ENCODE measurements at places on chromosomes 4 and X.

GRCh38 chr4:5114950-5115349 lies 63.7 kb downstream of the STK32B start:
- peaks cover 52% of the 10 kb centered on the region for H3K4me1 ChIP-seq
- peak overlapping the region; percentile 50 for H3K4me3 ChIP-seq
- peak overlapping the region; percentile 85 for H3K27ac ChIP-seq
- DNase-seq = no peak
- no peaks in the 10 kb centered on the region for H3K27me3 ChIP-seq

DNA sequence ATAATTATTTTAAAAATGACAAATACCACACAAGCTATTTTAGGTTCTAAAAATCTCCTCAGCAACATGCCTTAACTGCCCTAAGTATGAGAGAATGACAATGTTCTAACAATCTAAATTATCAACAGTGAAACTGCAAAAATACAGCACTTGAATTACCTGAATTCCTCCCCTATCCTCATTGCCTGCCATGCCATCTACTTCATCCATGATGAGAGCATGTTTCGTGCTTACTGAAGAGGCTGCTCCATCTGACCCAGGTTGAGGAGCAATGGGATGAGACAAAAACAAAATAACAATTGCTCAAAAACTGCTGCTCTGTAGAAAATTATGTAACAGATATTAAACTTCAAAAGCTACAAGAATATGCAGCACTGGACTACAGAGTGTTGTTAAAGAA lies 63.3 kb downstream of the RFC1 start:
- peaks cover 26% of the 10 kb centered on the region for H3K36me3 ChIP-seq
- no peak overlapping the region for H3K27ac ChIP-seq
- peaks cover 15% of the 10 kb centered on the region for H3K4me1 ChIP-seq
- DNase-seq = no peak
- no peak overlapping the region for H3K4me3 ChIP-seq

DNA sequence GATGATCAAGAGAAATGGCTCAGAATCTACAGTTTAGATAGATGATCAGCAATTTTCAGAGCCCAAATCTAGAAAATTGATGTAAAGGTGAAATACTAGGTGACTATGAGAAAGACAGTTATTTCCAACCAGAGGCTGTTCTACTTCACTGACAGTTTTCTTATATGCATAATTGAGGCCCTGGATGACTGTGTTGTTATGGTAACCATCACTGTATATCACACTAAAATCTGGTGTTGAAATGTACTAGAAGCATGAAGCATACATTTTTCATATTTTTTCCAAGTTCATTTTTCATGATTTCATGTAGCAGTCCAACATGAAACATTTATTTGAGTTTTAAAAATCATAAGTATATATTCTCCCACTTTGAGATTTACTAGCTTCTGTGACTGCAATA lies 87.4 kb downstream of the ATXN3L start:
- H3K4me3 ChIP-seq = no peak overlapping the region
- H3K36me3 ChIP-seq = no peaks in the 10 kb centered on the region
- no peak overlapping the region for H3K27ac ChIP-seq
- no peak for DNase-seq
- H3K4me1 ChIP-seq = no peaks in the 10 kb centered on the region

GRCh38 chr4:41712425-41712824 lies 36.1 kb downstream of the PHOX2B start:
- H3K4me1 ChIP-seq = no peaks in the 10 kb centered on the region
- no peak for DNase-seq
- no peak overlapping the region for H3K4me3 ChIP-seq

- H3K36me3 ChIP-seq = no peaks in the 10 kb centered on the region
- H3K27ac ChIP-seq = no peak overlapping the region
- DNase-seq = no peak
- no peaks in the 10 kb centered on the region for H3K4me1 ChIP-seq
- H3K27me3 ChIP-seq = peaks cover 4% of the 10 kb centered on the region
Observed at GRCh38 chr4:127518046-127518445, 114.7 kb upstream of the INTU start.

DNA sequence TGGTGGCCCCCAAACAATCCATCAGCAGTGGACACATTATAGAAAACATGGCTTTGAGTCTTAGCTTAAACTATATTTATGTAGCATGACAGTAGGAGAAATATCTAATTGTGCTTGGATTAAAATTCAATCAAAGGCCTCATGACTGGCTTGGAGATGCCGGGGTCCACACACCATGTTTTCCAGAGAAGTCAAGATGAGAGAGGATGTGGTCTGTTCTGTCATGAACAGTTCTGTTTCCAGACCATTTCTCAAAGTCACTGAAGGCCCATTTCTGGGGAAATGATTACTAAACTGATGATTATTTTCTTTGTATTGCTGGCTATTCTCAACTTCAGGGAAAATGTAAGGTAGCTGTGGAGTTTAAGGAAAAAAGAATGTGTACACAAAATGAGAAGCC lies 76.3 kb downstream of the C4orf51 start:
- no peaks in the 10 kb centered on the region for H3K4me1 ChIP-seq
- H3K27me3 ChIP-seq = no peaks in the 10 kb centered on the region

- DNase-seq = no peak
- no peaks in the 10 kb centered on the region for H3K4me1 ChIP-seq
- H3K27me3 ChIP-seq = no peaks in the 10 kb centered on the region
- no peak overlapping the region for H3K27ac ChIP-seq
- no peaks in the 10 kb centered on the region for H3K36me3 ChIP-seq
Observed at GRCh38 chr4:176981551-176981950, 188.8 kb upstream of the VEGFC start.

GRCh38 chr4:106698621-106699195 lies 330.1 kb upstream of the GIMD1 start:
- DNase-seq = no peak
- peaks cover 3% of the 10 kb centered on the region for H3K36me3 ChIP-seq
- no peak overlapping the region for H3K27ac ChIP-seq

DNA sequence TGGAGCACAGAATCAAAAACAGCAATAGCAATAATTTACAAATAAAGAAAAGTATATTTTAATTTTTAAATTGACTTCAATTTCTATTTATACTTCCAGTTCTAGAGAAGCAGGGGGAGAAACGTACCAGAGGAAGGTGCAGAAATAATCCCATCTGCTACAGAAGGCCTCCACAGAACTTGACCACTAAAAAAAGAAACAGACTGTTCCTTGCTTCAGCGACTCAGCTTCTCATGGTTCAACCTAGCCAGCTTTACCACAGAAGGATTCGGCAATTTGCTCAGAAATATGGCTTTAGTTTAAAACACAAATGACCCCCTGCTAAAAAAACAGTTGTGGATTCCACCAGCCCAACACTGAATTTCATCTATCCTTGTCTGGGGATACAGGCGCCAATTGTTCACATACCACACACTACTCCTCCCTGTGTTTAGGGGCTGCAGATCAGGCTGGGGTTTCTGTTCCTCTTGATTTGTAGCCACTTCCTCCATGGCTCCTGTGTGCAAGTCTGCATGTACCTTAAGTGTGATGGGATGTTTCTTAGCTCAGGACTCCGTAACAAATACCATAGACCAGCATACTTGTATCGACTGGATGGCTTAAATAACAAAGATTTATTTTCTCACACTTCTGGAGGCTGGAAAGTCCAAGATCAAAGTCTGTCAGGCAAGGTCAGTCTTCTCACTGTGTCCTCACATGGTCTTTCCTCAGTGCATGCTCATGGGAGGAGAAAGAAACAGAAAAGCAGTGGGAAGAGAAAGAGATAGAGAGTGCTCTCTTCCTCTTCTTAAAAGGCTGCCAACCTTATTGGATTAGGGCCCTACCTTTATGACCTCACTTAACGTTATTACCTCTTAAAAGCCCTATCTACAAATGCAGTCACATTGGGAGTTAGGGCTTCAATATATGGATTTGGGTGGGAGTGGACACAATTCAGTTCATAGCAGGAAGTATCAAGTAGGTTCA lies 79.1 kb downstream of the AMOT start:
- no peak overlapping the region for H3K4me3 ChIP-seq
- peaks cover 21% of the 10 kb centered on the region for H3K4me1 ChIP-seq
- H3K27me3 ChIP-seq = no peaks in the 10 kb centered on the region

GRCh38 chrX:821327-822107 lies 190.9 kb downstream of the SHOX start:
- peaks cover 29% of the 10 kb centered on the region for H3K4me1 ChIP-seq
- no peaks in the 10 kb centered on the region for H3K27me3 ChIP-seq
- peaks cover 1% of the 10 kb centered on the region for H3K36me3 ChIP-seq
- no peak overlapping the region for H3K4me3 ChIP-seq
- no peak for DNase-seq
